ENCODE measurements at places on chromosomes 6 and 20. TPM values are rescaled to one million over a fixed set of nuclear protein-coding genes. Genes with fewer than 3 reads are reported as not detected.

DNA sequence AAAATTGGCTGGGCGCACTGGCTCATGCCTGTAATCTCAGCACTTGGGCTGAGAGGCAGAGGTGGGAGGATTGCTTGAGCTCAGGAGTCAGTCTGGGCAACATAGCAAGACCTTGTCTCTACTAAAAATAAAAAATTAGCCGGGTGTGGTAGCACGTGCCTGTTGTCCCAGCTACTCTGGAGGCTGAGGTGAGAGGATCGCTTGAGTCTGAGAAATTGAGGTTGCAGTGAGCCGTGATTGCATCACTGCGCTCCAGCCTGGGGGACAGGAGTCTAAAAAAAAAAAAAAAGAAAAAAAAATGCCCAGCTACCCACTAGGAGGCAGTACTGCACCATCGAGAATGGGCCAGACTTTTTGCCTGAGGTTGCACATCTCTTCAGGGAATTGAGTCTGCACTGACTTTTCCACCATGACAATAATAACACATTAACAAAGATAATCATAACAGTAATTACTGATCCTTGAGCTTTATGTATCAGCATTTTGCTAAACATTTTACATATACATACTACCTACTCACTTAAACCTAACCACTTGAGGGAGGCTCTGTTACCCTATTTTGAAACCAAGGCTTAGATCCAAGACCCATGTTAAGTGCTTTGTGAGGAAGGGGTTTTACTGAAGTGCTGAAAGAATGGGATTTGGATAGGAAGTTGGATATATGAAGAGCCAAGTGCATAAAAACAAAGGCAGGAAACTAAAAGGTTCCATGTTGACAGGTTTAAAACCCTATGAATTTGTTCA lies 21.0 kb downstream of the SRSF3 start:
- H3K27ac ChIP-seq: no peak overlapping the region
- H3K27me3 ChIP-seq: no peaks in the 10 kb centered on the region
- DNase-seq: peak; percentile 52
- H3K36me3 ChIP-seq: peaks cover 19% of the 10 kb centered on the region
- H3K4me3 ChIP-seq: no peak overlapping the region
- no peaks in the 10 kb centered on the region for H3K4me1 ChIP-seq

- no peaks in the 10 kb centered on the region for H3K36me3 ChIP-seq
- H3K4me1 ChIP-seq: no peaks in the 10 kb centered on the region
- no peak for DNase-seq
- H3K27ac ChIP-seq: no peak overlapping the region
- no peaks in the 10 kb centered on the region for H3K27me3 ChIP-seq
Measured at GRCh38 chr6:147559006-147559405, 50.5 kb downstream of the SAMD5 start.

DNA sequence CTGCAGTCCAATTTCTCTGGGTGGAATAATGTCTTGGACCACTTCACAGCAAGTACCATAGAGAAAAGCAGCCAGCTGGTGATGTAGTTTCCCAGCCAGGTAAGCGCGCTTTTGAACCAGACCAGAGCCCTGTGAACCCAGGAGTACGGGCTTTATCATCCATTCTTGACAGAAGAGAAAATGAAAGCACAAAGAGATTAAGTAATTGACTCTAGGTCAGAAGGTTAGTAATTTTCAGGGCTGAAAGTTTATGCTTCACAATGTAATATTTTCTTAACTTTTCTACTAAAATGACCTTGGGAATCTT lies 7.1 kb upstream of the UST start:
- no peak overlapping the region for H3K27ac ChIP-seq
- H3K27me3 ChIP-seq: no peaks in the 10 kb centered on the region
- no peak overlapping the region for H3K4me3 ChIP-seq
- no peaks in the 10 kb centered on the region for H3K36me3 ChIP-seq

GRCh38 chr6:155080881-155081845 lies 86.0 kb downstream of the TIAM2 start:
- H3K27ac ChIP-seq: no peak overlapping the region
- peaks cover 5% of the 10 kb centered on the region for H3K27me3 ChIP-seq
- DNase-seq: no peak
- H3K4me1 ChIP-seq: peaks cover 33% of the 10 kb centered on the region

DNA sequence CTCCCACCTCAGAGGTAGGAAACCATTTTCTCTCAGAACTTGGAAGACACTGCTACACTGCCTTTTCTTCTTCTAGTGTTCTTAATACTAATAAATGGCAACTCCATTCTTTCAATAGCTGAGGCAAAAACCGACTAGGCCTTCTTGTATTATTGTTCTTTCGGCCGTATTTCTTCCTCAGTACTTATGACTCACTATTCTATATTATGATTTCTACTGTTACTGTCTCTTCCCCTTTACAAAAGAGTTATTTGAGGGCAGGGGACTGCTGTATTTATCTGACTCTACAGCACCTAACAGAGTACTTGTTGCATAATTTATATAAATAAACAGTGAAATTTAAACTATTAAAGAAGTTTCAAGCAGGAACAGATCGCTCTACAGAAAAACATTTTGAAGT lies 3.1 kb downstream of the DNAAF9 start:
- H3K27me3 ChIP-seq: no peaks in the 10 kb centered on the region
- no peak overlapping the region for H3K27ac ChIP-seq
- DNase-seq: no peak
- no peak overlapping the region for H3K4me3 ChIP-seq

GRCh38 chr6:141550471-141550870 lies 582.3 kb upstream of the GJE1 start:
- H3K27ac ChIP-seq: no peak overlapping the region
- H3K4me3 ChIP-seq: no peak overlapping the region
- no peaks in the 10 kb centered on the region for H3K36me3 ChIP-seq

- H3K36me3 ChIP-seq: no peaks in the 10 kb centered on the region
- no peaks in the 10 kb centered on the region for H3K27me3 ChIP-seq
- peak overlapping the region; percentile 43 for H3K4me3 ChIP-seq
- H3K27ac ChIP-seq: no peak overlapping the region
Measured at GRCh38 chr6:28953585-28954258, 29.9 kb upstream of the TRIM27 start.

GRCh38 chr20:51347831-51348230 lies 194.7 kb downstream of the NFATC2 start:
- H3K4me3 ChIP-seq: no peak overlapping the region
- no peak overlapping the region for H3K27ac ChIP-seq
- no peaks in the 10 kb centered on the region for H3K36me3 ChIP-seq
- DNase-seq: no peak
- H3K4me1 ChIP-seq: no peaks in the 10 kb centered on the region

DNA sequence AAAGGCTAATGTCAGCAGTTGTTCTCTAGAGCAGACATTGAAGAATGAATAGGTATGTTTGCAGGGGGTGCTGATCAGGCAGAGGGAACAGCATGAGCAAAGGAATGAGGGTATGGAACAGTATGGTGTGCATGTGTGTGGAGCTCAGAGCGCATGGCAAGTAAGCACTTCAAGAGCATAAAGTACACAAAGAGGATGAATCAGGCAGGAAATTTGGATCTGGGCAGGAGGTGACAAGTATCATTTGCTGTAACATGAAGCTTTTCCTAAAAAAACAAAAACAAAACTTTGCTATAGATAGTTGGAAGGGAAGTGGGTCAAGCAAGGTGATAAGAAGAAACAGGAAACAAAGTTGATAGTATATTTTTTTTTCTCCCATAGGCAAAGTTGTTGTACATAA lies 746.8 kb downstream of the HDGFL1 start:
- H3K4me1 ChIP-seq: no peaks in the 10 kb centered on the region
- no peaks in the 10 kb centered on the region for H3K27me3 ChIP-seq
- no peak overlapping the region for H3K27ac ChIP-seq
- no peak overlapping the region for H3K4me3 ChIP-seq
- DNase-seq: peak; percentile 16

DNA sequence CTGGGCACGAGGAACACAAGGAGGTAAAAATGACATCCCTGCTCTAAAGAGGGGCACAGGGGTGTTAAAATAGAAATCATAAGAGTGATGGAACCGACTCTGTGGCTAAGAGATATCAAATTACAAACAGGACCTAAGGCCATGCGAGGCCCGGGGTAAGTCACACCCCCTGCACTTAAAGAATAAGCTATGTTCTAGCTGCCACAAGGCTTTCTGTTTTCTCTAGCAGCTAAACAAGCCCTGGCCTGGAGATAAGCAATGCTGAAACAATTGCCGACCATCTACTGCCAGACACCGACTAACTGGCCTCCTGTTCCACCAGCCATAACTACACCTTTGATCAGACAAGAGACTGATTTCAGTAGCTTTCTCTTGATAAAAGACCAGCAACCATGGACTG lies 32.4 kb downstream of the MDGA1 start:
- no peaks in the 10 kb centered on the region for H3K27me3 ChIP-seq
- H3K27ac ChIP-seq: peak overlapping the region; percentile 94
- H3K36me3 ChIP-seq: no peaks in the 10 kb centered on the region
- no peak for DNase-seq
- H3K4me1 ChIP-seq: peaks cover 36% of the 10 kb centered on the region

BEND3 gene
- total RNA-seq: 6.8 TPM

SEL1L2 gene
- not detected for total RNA-seq

SMLR1 gene
- total RNA-seq: not detected

LTB gene
- 0.70 TPM for total RNA-seq

IRAK1BP1 gene
- total RNA-seq: 7.5 TPM

NCOA3 gene
- total RNA-seq: 16.2 TPM

UBE2C gene
- 267 TPM for total RNA-seq

ATP6V1G2 gene
- 28.8 TPM for total RNA-seq

SLC17A4 gene
- total RNA-seq: not detected

RBM24 gene
- total RNA-seq: 194 TPM

CDH26 gene
- 1.6 TPM for total RNA-seq

Measured in cardiac muscle cell (in vitro differentiated cells and primary cell).